Stimulated activated CD8-positive, alpha-beta memory T cell treated with anti-CD3 and anti-CD28 coated beads, Interleukin-4, amount 100 ng/mL, for 24 hours (primary cell): ENCODE measurements at places on chromosomes 7 and 10.

DNA sequence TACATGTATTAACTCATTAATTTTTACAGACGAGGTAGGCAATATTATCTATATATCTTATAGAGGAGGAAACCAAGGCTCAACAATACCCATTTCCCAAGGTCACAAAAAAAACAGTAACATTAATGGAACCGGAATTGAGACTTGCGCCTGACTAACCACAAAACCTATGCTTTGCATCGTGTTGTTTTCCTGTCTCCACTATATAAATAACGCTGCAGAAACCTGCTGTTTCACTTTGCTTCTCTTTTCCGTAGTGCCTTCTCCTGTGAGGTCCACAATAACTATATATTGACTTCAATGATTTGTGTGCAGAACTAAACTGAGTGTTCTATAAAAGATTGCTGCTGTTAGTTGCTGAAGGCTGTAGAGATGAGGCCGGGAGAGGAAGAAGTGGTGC is 97.7 kb upstream of the RPA3 start:
- no peak for DNase-seq

DNA sequence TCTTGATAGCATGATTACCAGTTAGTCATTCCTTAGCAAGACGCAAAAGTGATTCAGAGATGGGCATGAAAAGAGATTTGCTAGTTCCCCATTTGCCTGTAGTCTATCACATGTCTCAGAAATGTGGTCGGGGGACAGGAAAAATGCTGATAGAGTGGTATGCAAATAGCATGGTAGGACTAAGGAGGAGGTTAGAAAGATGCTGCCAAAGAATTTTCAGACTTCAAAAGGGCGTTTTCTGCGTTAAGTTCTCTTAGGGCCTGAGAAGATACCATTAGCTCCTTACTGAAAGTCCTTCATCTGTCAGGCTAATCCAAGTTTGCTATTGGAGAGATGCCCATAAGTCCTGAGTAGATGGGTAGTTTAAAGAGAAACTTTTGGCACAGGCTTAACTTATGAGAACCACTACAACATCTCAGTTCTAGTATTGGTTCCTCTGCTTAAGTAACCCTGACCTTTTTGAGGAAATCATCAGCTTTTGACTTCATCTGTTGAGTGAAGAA is 2.7 kb downstream of the CALD1 start:
- DNase-seq = no peak

DNA sequence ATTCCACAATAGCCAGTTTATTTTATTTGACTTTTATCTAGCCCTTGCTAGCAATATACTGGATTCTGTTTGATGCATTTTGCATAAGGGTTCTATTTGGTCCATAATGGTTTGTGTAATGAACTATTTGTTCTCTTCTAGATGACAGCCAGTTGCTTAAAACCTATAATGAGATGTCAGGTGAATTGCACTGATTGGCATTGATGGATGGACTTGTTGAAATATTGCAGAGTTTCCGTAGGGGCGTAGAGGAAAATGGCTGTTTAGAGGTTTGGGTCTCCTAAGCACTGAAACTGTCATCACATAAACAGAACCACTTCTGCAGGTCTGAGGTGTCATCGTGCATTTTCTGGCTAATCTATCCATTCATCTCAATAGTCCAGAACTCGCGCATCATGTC is 124.9 kb upstream of the HDAC9 start:
- no peak for DNase-seq

GRCh38 chr10:72006026-72006425 is 41.8 kb downstream of the CHST3 start:
- DNase-seq = no peak

GRCh38 chr10:24920907-24921881 is 31.2 kb downstream of the PRTFDC1 start:
- DNase-seq = peak; percentile 43

DNA sequence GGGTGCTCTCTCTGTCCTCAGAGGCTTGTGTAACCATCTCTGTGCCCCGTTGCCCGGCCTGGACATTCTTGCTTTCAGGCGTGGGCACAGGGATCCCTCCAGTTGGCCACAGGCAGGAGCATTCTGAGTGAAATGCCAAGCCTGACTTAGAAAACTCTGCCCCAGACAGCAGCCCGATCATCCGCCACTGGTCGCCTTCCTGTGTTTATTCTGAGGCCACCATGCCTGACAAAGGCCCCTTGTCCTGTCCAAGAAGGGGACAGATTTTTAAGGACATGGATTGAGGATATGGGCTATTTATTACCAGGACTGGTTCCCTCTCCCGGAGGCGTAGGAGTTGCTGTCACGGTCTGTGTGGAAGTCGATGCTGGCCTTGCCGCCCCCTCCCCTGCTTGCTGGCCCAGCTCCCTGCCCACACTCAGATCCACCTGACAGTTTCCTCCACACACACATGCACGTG is 54.3 kb downstream of the SPOCK2 start:
- DNase-seq = no peak

GRCh38 chr7:97006816-97007582 is 1.6 kb downstream of the DLX6 start:
- DNase-seq = no peak

DNA sequence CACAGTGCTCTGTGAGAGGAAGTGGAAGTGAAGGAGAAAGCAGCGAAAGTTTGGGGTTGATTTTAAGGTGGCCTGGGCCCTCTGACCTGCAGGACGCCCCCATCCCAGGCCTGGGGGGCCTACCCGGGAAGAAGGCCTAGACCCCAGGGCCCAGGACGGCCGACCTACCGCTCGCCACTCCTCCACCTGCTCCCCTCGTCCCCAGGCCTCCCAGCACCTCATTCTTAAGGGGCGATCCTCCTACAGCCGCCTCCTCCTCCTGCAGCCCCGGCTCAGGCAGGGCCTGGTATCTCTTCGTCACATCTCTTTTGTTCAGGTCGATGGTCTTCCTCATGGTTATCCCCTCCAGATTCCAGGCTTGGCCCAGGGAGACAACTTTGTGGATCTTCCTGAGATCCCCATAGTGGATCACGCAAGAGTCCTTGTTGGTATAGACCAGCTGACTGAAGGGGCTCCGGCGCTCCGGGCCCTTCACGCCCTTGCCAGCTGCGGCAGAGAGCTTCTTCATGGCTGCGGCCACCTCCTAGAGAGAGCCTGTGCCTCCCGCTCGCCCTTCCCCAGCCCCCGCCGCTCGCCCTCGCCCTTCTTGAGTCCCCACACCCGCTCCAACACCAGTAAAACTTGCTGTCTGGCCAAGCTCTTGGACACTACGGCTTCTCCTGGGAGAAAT is 117.5 kb downstream of the OR13A1 start:
- no peak for DNase-seq

- DNase-seq = no peak
Measured at GRCh38 chr7:32958046-32959025, 1.1 kb downstream of the FKBP9 start.

GRCh38 chr7:68678196-68678595 is 920.1 kb upstream of the AUTS2 start:
- no peak for DNase-seq

DNA sequence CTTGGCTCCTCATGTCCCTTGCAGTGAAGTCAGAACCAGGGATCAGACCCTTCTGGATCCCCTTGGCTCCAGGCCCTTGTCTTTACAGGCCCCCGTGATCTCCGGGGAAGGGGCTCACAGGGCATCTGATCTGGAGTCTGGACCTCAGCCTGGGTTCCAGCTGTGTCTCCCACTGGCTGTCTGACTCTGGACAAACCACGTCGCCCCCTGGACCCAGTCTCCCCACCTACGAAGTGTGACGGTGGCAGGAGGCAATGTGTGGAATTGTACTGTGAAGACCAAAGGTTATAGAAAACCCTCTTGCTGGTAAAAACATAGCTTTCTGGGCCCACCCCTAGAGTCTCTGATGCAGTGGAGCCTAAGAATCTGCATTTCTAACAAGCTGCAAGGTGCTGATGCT is 15.5 kb upstream of the C10orf71 start:
- DNase-seq = no peak

GRCh38 chr7:120874722-120875121 is 16.8 kb upstream of the TSPAN12 start:
- no peak for DNase-seq

GRCh38 chr10:67487906-67488619 is 207.9 kb downstream of the CTNNA3 start:
- no peak for DNase-seq

- DNase-seq = no peak
Measured at GRCh38 chr7:113657603-113658002, 261.2 kb downstream of the PPP1R3A start.

- DNase-seq = no peak
Measured at GRCh38 chr10:31151301-31151700, 119.6 kb upstream of the ZNF438 start.

GRCh38 chr7:97203957-97204356 is 86.5 kb downstream of the SDHAF3 start:
- DNase-seq = no peak

DNA sequence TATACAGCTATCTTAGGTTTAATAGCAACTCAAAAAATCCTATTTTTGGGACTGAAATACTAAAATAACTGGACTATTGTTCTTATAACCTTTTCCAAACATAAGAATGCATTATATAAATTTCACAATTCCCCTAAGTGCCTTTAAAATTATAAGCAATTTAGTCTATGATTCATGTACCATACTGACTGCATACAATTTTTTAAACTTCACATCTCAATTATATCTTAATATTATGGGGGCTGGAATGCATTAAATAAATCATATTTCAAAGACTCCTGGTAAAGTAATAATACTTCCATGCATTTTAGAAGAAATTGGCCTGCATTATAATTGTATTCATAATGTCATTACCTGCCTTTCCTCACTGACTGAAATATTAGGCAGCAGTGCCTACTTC is 144.6 kb downstream of the CHCHD3 start:
- no peak for DNase-seq
